Activated CD8-positive, alpha-beta memory T cell treated with anti-CD3 and anti-CD28 coated beads for 1 hour (primary cell): ENCODE measurements at places on chromosomes 1 and 21.

- no peak for DNase-seq
These were observed 45.7 kb downstream of the CAPN9 start for GRCh38 chr1:230792691-230793462.

DNA sequence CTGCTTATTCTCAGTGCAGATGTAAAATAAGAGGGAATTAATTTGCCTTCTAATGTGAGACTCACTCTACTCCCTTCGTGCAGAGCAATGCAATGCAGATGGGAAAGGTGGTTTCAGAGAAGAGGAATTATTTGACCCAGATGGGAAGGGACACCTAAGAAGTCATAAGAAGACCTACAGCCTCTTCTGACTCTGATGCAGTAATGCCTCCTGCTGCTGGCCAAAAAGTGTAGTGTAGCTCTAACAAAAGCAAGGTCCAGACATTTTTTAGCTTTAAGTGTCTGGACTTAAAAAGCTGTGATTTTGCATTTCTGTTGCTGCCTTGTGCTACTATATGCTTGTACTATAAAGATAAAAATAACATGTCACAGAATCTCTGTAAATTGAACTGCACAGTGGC is 501.4 kb downstream of the TTLL7 start:
- no peak for DNase-seq

GRCh38 chr1:169089776-169090175 is 16.7 kb upstream of the ATP1B1 start:
- DNase-seq: no peak

GRCh38 chr21:31570824-31571566 is 88.5 kb upstream of the SOD1 start:
- DNase-seq: no peak

GRCh38 chr1:215595231-215595630 is 28.1 kb downstream of the KCTD3 start:
- no peak for DNase-seq

- no peak for DNase-seq
These were observed 1.4 kb downstream of the LYPLA2 start for GRCh38 chr1:23792151-23792945.

GRCh38 chr1:234111458-234112142 is 207.1 kb downstream of the SLC35F3 start:
- DNase-seq: no peak

GRCh38 chr1:206111271-206111927 is 5.8 kb downstream of the AVPR1B start:
- DNase-seq: no peak

GRCh38 chr1:10216090-10216749 is 5.8 kb downstream of the KIF1B start:
- no peak for DNase-seq

GRCh38 chr1:187551061-187551460 is 722.3 kb downstream of the PLA2G4A start:
- no peak for DNase-seq

- DNase-seq: peak; percentile 5
These were observed 72.8 kb downstream of the PLEKHA6 start for GRCh38 chr1:204286831-204287421.

GRCh38 chr1:214638459-214638807 is 35.4 kb downstream of the CENPF start:
- no peak for DNase-seq

- DNase-seq: no peak
These were observed 98.1 kb downstream of the TNNI3K start for GRCh38 chr1:74333244-74333643.

DNA sequence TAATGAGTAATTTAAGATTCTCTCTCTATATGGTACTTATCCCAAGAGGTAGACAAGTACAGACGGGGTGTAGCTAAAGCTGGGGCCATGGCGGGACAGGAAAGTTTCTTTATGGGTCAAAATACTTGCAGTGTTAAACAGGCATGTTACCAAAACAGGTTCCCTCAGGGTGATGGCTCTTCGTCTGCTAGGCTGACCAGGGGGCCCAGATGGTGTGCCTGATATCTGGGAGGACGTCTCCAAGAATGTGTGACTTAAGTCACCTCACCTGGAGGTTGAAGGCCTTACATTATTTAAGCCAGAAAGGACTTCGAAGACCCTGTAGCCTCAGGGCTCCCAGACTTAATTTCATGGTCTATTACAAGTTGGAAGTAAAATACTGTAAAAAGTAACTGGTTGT is 52.7 kb upstream of the FMOD start:
- DNase-seq: no peak

DNA sequence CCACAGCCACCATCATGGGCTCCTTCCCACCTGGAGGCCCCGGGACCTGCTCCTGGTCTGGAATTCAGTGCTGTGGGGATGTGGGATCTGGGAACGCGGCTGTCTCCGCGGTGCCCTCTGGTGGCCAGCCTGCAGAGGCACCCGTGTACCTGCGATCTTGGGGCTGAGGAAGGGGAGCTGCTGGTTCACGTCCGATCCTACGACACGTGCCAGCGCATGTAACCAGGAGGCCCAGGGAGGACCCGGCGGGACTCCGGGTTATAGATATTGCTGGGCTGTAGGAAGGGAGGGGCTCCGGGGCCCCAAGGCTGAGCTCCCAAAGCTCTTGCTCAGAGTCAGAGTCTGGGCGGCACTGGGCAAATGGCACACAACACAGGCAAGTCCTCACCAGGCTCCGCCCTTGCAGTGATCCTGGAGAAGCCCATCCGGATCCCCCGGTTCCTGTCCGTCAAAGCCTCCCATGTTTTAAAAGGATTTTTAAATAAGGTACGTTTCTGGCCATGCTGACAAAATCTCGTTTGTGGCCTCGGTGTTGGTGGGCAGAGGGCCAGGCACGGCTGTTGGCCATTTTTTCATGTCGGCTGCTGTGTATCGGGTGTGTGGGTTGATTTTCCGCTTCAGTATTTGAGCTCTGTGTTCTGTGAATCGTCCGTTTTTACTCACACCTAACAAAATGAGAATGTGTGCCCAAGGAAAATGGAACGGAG is 20.1 kb downstream of the FAAP20 start:
- no peak for DNase-seq

- no peak for DNase-seq
These were observed 283.6 kb upstream of the USP25 start for GRCh38 chr21:15446223-15446622.

DNA sequence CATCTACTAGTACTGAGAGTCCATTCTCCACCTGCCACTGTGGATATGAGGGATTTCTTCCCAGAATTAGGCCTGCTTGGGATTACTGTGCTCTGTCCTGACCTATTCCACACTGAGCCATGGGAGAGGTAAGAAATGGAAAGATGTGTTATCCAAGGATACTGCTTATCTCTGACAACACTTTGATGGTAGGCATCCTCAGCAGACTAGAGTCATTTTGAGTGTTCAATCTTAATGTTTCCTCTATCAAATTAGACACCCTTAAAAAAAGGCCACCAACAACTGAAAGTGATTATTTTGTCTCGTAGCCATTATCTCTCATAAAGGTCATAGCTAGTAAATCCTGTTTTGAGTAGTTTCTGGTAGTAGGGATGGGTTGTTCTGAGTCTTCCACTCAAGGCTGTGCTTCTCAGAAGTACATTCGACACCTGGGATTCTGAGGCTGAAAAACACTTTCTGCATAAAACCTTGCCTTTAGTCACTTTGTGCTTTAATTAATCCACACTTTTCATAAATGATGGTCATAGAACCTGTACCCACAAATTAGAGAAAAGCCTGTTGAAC is 8.8 kb downstream of the ATPAF1 start:
- no peak for DNase-seq

DNA sequence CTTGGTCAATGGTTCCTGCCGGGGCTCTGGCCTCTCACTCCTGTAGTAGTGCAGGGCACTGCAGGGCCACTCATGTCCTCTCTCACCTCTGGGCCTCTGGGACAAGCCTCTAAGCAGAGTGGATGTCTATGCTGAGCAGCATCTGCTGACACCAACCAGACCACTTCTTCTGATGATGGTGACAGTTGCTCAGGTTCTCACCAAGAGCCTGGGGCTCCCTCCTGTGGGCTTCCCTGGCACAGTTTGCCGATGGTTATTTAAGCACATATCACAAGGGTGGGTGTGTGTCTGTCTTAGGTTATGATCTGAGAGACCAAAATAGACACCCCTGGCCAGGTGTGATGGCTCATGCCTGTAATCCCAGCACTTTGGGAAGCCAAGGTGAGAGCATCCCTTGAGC is 17.4 kb upstream of the GPR137B start:
- DNase-seq: no peak

DNA sequence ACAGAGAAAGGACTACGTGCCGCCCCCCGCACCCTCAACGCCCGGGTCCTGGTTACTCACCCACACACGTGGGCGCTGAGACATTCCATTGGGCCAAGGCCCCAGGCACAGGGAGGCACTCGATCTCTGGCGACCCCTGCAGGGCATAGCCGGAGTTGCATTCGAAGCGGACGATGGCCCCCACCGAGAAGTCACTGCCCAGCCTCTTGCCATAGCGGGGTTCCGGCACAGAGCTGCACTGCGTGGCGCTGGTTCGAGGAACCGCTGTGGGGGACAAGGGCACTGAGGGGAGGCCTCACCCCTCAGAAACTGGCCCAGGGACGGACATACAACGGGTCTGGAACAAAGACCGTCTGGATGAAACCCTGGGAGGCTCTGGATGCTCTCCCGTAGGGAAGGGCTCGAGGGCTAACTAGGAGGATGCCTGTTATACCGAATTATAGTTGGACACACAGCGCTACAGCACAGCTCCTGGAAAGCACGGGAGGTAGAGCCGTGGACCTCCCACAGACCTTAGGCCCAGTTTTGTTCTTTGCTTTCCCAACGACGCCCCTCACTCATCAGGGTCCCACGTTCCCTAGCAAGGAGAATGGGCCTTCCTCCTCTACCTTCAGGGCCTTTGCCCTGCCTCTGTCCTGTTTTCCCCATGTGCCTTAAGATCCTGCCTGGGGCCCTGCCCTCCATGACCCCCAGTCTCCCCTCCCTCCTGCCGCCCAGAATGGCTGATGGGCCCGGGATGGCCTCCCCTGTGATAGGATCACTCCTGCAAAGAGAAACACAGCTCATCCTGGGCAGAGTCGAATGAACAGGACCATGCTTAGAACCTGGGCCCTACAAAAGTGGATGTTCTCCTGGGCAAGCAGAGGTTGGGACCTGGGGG is 152.8 kb downstream of the ZSCAN20 start:
- DNase-seq: no peak

GRCh38 chr21:25462517-25462971 is 144.7 kb downstream of the MRPL39 start:
- DNase-seq: no peak

GRCh38 chr1:203278082-203278884 is 27.0 kb upstream of the BTG2 start:
- DNase-seq: no peak

DNA sequence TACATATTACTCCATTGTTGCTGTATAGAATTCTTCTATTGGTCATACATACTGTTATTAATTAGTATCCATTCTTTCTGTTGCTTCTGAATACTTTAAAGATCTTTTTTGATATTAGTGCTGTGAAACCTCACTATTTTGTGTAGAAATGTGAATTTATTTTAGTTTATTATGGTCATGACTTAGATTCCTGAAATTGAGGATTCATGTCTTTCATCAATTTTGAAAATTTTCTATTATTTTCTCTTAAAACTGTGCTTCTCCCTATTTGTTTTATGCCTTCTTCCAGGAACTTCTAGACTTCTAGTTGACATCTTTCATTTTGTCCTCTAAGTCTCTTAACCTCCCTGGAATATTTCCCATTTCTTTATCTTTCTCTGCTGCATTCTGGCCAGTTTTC is 113.1 kb downstream of the NTPCR start:
- DNase-seq: no peak

- DNase-seq: no peak
These were observed 36.9 kb downstream of the TLCD4 start for GRCh38 chr1:95154096-95154495.

DNA sequence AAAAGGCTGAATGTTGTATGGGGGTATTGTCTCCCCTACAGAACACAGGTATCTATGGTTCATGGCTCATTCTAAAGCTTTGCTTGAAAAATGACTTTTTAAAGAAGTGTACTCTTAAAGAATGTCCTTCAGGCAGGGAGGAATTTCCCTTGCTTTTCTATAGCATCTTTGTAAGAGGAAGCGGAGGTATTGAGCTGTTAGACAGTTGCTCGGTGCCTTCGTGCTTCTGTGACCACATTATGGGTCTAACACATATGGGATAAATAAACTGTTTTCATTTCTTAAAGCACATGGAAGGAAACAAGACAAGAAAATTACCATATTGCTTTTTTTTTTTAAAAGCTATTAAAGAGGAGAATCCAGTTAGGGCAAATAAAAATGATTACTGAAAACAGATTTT is 182.9 kb downstream of the NTNG1 start:
- DNase-seq: no peak

DNA sequence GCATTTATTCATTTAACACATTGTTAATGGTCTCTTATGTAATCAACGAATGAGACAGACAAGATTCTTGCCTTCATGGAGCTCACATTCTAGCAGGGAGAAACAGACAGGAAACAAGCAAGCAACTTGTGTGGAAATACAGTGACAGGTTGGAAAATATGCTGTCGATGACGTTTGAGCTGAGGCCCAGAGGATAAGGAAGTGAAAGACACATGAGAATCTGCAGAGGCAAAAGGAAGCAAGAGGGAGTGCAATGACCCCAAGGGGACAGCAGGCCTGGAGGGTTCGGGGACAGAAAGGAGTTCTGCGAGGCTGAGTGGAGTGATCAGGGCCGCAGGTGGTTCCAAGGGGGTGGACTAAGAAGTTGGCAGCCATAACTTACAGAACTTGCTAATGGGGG is 60.6 kb upstream of the AKT3 start:
- DNase-seq: no peak

- no peak for DNase-seq
These were observed 84.6 kb downstream of the SYT2 start for GRCh38 chr1:202625416-202626360.

DNA sequence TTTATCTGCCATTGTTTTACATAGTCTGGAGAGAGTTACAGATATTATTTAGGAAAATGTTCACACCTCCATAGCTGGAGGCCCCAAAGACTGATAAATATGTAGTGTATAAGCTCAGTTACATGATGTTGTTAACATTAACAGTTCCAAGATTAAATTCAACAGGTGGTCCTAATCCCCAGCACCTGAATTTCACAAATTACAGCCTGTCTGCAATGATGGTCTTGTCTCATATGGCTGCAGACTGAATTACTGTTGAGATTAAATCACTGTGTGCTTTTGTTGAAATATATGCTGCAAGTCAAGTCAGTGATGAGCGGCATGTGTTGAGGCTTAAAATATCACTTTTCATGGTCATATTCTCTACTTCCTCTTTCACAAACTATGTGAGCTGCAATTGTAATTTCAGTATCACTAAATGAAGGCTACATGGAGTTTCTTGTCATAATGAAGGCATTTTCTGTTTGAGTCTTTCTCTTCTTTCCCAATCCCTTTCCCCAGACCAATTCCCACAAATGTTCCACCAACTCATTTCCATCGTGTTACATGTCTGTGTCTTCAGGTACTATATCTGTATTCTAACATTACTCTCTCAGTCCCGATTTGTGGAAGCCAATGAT is 4.2 kb downstream of the ST6GALNAC5 start:
- no peak for DNase-seq

- DNase-seq: no peak
These were observed 2.2 kb downstream of the WNT4 start for GRCh38 chr1:22140694-22141093.
